ENCODE measurements at places on chromosomes 7 and 10.

DNA sequence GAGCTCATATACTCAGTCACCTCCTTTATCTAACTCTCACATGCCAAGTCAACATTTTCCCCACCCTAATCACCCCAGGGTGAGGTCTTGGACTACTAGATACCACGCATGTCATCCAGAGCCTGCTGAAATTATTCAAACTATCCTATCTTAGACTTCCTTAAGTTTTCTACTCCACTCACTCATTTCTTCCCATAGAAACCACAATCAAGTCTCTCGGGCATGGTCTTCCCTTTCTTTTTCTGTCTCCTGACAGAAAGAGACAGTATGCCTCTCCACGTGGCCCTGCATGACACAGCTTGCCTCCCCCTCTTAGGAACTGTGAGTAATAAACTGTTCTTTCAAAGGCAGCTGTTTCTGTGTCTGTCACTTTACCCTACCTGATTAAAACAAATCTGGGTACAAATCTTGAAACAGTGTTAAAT lies 29.4 kb downstream of the TAS2R41 start:
- no peak for DNase-seq

DNA sequence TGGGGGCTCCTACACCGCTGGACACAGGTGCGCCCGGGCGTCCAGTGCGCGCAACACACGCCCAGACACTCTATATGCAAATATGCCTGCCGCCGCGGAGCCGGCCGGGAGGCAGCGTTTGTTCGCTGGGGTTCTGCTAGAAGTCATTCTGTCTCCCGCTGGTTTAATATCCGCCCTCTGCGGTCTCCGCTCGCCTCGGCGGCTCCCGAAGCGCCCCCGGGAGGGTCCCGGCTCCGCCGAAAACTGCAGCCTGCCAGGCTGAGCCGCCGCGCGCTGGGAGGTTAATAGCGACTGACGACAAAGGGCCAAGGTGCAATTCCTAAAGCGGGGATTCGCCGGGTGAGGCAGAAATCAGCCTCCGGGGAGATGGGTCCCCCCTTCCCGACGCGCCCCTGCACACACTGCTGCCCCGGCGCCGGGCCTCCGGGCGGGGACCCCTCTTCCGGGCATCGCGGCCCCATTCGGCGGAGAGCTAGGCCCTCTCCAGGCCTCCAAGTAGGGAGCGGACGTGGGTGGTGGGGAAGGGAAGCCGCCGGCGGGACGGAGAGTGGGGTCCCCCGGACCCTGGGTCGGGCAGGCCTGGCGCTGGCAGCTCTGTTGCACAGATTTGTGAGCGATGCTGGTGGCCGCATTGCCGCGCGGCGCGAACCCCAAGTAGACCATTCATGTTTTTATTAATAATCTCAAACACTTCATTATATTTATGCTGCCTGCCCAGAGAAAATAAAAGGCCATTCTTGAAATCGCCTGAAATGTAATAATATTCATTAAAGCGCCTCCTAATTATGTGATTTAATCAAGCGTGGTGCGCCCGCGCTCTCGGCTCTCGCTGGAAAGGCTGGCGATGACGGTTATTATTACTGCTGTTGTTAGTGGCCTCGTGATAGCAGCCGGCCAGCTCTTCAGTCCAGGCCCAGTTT lies 9.1 kb downstream of the EN2 start:
- DNase-seq, result no peak

GRCh38 chr7:139671967-139672366 lies 105.8 kb downstream of the HIPK2 start:
- no peak for DNase-seq

GRCh38 chr10:32263300-32263699 lies 83.7 kb downstream of the EPC1 start:
- DNase-seq, result no peak

DNA sequence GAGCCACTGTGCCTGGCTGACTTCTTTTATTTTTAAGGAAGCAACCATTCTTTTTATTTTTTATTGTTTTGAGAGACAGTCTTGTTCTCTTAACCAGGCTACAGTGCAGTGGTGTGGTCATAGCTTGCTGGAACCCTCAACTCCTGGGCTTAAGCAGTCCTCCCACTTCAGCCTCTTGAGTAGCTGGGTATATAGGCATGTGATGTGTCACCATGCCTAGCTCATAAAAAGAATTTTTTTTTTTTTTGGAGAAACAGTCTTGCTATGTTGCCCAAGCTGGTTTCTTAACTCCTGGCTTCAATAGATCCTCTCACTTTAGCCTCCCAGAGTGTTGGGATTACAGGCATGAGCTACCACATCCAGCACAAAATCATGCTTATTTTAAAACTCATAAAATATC lies 5.8 kb downstream of the MCU start:
- DNase-seq, result no peak

- DNase-seq, result no peak
Observed at GRCh38 chr10:18822156-18822555, 162.9 kb downstream of the ARL5B start.

DNA sequence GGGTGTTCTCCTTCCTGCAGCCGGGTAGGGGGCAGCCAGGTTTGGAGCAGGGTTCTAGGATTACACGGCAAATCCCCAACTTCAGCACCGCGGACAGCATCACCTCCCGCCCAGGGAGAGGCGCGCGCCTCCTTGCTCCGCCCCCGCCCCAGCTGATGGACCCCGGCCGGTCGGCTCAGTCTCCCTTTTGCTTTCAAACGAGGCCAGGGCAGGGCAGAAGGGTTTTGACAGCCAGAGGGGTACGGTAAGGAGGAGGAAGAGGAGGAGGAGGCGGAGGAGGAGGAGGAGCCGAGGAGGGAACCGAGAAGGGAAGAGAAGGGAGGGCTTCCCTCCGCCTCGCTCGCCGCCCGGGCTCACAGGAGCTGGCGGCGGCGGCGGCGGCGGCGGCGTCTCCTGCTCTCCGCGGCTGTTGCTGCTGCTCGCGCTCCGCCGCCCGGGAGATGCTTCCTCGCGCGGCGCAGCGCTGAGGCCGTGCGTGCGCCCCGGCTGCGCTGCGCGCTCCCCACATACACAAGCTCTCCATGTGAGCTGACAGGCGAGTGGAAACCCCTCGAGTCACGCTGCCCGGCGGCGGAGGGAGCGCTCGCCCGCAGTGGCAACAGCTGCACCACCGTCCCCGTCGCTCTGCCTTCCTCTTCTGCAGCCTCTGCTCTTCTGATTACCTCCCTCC lies 615 bp upstream of the CNTNAP2 start:
- DNase-seq, result peak; percentile 20

- DNase-seq, result no peak
Observed at GRCh38 chr7:156179872-156180390, 367.7 kb upstream of the SHH start.

GRCh38 chr7:55975988-55976633 lies 11.7 kb downstream of the NIPSNAP2 start:
- no peak for DNase-seq

DNA sequence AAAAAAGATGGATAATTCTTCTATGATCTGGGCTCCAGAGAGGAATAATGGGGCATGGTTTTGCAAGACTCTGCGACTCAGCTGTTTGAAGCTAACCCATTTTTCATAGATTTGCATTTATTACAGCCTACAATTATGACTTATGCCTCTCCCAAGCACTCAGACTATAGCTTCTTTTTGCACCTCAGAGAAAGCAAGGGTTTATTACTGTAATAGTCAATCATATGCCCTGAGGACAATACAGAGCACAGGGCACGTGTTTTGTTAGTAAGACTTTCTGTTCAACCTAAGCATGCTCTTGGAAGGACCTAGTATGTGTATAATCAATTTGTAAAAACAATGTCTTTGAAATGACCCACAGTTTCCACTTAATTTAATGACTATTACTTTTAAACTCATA lies 221.2 kb downstream of the PARD3 start:
- DNase-seq, result no peak

DNA sequence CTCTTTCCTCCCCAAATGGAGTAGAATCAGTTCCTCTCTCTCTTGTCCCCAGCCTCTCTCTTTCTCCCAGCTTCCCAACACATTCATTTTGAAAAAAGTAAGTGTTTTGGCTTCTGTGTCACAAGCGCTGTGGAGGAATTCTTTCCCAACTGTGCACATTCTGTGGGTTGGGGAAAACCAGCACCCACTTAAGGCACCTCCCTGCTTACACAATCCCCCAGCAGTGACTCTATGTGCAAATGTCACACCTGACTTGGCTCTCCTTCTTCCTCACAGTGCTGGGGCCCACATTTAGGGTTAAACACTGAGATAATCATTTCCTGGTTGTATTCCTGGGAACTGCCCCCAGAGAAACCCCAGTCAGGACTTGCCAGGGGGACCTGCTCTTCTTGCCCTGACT lies 358.1 kb upstream of the ZNF32 start:
- DNase-seq, result no peak

DNA sequence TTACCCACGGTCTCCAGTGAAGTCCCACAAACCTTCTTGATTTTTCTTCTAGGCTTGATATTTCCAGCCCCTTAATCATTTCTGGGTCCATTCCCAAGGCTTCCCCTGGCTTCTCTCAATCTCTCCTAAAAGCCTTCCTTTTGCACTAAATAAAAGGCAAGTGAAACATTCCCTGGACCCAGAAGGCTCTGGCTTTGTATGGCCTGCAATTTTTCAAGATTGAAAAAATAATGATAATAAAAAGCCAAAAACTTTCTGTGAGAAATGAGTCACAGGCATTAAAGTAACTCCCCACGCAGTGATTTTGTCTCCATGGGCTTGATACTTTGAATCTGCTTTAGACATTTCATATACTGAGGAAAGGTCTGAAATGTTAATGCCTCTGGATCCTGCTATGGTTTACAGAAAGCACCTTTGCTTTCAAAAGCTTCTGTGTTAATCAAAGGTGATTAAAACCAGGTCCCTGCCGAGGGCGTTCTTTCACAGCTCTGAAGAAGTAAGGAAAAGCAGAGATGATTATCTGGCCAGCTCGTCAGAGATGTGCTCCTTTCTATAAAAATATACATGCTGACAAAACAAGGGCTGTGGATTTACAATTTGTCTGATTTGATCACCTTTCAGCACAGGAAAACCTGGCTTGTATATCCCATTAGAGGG lies 118.9 kb upstream of the TMEM72 start:
- DNase-seq, result no peak

DNA sequence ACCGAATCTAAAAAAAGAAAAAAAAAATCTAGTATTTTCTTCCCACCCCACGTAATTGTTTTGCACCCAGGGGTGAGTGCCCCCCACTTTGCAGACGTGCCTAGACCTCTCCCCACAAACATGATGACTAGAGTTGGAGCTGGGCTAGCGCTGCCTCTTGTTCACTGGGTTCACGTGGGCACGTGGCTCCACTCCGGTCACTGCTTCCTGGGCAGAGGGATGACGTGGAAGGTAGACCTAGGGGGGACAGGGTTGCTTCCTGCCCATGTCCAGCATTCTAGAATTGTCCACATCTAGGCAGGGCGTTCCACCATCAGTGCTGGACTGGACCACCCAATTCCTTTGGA lies 861 bp upstream of the LIMK1 start:
- no peak for DNase-seq

- no peak for DNase-seq
Observed at GRCh38 chr7:95432606-95433005, 2.2 kb downstream of the PON2 start.

DNA sequence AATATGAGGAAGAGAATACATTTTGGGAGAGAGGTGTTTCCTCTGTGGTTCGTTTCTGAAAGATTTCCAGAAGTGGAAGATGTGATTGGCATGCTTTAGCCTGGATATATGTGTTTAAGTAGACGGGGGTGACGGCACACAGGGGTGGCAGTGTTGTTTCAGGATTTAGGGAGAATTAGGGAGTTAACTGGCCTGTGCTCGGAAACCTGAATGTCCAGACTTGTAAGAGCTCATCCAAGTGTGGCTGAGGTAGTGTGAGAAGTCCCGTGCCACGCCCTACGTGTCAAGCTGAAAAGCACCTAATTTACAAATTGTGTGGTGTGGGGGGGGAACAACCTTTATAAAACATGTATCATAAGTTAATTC lies 1.1 kb downstream of the RALA start:
- DNase-seq, result no peak

- no peak for DNase-seq
Observed at GRCh38 chr7:128811631-128812430, 18.4 kb upstream of the FLNC start.

DNA sequence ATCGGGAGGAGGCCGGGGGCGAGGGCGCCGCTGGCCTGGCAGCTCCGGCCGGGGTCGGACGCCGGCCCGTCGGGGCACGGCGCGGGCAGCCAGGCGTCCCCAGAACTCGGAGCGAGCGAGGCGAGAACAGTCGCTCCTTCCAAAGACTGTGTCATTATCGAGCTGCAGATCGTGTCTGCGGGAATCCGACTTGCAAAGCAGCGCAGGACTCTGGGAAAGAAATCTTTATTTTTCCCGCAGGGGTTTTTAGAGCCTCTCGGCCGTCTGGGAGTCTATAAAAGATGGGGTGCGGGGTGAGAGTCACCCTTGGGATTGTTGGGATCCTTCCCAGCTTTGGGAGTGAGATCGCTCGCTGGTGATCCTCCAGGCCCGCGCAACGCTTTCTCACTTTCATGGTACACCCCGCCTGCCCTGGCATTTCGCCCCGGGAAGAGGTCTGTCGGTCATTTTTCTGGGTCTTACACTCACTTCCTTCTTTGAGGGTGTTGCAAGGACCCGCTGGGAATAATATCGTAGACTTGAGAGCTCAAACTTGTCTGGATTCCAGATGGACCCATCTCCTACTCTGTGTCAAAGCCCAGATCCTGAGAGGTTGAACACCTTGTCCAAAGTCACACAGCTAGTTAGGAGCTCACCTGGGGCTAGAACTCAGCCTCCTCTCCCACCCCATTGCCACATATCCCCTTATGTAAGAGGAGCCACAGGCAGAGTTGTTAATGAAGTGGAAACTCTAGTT lies 1.0 kb downstream of the UBTD1 start:
- DNase-seq, result no peak

DNA sequence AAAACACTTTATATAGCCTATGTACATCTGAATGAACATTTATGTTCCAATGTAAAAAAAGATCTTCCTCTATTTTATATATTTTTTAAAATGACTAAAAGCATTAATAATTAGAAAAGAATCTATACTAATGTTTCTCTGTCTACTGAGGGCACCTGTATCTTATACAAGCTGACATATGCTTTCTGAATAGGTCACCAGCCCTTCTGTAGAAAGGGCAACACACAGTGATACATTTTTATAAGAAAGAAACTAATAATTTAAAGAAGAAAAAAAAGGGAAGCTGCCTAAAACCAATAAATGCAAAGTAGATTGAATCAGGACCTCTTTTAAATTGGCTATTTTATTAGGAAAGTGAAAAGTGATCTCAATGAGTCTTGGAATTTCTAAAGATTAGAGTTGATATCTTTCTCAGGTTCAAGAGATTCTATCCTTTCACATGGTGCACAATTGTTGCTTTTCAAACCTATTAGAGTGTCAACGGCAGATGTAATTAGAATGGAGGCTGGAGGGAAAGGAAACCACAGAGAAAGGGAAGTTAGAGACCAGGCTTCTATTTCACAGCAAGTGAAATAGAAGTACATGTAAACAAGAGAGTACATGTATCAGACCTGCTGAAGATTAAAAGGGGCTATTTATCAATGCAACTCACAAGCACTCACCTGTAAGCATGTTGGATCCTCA lies 6.3 kb downstream of the MTPN start:
- DNase-seq, result no peak

GRCh38 chr7:92848851-92849250 lies 12.5 kb upstream of the CDK6 start:
- no peak for DNase-seq

GRCh38 chr7:102875700-102876295 lies 37.0 kb upstream of the LRRC17 start:
- no peak for DNase-seq

Data from hypothalamus (tissue), 51 donors.